K562 (cell line): ENCODE measurements at places on chromosomes 1 and 21.

GRCh38 chr1:238252033-238252802 lies 361.5 kb upstream of the ZP4 start:
- no peaks in the 10 kb centered on the region for H3K36me3 ChIP-seq
- no peaks in the 10 kb centered on the region for H3K27me3 ChIP-seq
- no peak overlapping the region for H3K27ac ChIP-seq

DNA sequence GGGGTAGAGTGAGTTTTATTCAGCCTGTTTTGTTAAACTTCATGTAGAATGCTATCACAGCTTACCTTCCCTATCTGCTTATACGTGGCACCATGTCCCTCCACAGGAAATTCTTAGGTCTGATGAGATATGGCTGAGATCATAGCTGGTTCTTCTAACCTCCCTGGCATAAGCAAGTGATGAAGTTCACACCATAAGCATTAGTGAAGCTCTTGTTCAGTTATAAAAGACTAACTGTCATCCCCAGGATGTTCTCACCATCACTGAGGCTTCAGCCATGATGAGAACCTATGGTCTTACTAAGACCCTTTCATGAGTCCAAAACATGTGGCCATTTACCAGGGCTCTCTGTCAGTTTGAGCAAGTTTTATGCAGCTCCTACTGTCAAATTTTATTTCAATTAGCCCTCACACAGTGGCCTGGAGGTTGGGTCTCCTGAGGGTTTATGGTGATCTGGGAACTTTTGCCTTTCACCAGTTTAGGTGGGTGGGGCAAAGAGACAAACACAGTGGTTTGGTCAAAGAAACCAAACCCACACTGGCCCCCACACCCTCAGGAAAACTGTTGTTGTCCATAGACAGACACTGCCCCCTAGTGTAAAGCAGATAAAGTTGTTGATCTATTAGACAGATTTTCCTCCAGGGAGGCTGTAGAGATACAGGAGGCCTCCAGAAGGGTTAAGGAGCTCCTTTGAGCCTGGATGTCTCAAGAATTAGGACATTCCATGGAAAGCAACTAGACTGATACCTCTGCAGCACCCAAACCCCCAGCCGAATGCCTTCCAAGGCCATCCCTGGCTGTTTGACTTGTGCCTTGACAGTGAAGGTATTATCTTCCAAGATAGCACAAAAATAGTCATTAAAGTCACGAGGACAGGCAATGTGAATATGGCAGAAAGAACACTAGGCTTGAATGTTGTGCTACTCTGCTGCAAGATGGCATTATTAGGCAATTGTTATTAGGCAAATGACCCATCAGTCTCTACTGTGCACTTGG lies 5.0 kb downstream of the SLC22A15 start:
- no peak overlapping the region for H3K4me3 ChIP-seq
- H3K27ac ChIP-seq: no peak overlapping the region
- peaks cover 6% of the 10 kb centered on the region for H3K4me1 ChIP-seq
- peaks cover 8% of the 10 kb centered on the region; the same call in 2 of the 3 replicates for H3K27me3 ChIP-seq
- H3K36me3 ChIP-seq: no peaks in the 10 kb centered on the region

- DNase-seq: no peak
- H3K27ac ChIP-seq: no peak overlapping the region
- H3K4me1 ChIP-seq: no peaks in the 10 kb centered on the region
Measured at GRCh38 chr1:56237491-56238064, 341.8 kb downstream of the PLPP3 start.

- H3K4me3 ChIP-seq: peak overlapping the region; percentile 15; the same call in 1 of the 2 replicates
- peaks cover 28% of the 10 kb centered on the region for H3K27me3 ChIP-seq
- H3K4me1 ChIP-seq: peaks cover 12% of the 10 kb centered on the region
- H3K36me3 ChIP-seq: no peaks in the 10 kb centered on the region
- H3K27ac ChIP-seq: no peak overlapping the region
Measured at GRCh38 chr1:85047472-85048295, 616 bp downstream of the MCOLN3 start.
